ENCODE measurements at places on chromosomes 11 and 22. TPM values are rescaled to one million over a fixed set of nuclear protein-coding genes. Genes with fewer than 3 reads are reported as not detected.

P2RY2 gene
- polyA plus RNA-seq, result 0.25 TPM

DGAT2 gene
- 21.5 TPM for polyA plus RNA-seq

DEFB131B gene
- not detected for polyA plus RNA-seq

NRXN2 gene
- polyA plus RNA-seq, result 117 TPM

KDM2A gene
- 38.3 TPM for polyA plus RNA-seq

GLB1L3 gene
- 8.0 TPM for polyA plus RNA-seq

HBG2 gene
- polyA plus RNA-seq, result 1.8 TPM

GDPD4 gene
- polyA plus RNA-seq, result not detected

SAA2 gene
- polyA plus RNA-seq, result not detected

SLC25A18 gene
- 40.2 TPM for polyA plus RNA-seq

GCAT gene
- 32.1 TPM for polyA plus RNA-seq

ALDH3B1 gene
- 10.5 TPM for polyA plus RNA-seq

OR52E5 gene
- polyA plus RNA-seq, result not detected

IL18 gene
- 1.8 TPM for polyA plus RNA-seq

OR8I2 gene
- polyA plus RNA-seq, result not detected

NXPE2 gene
- not detected for polyA plus RNA-seq

MMP10 gene
- polyA plus RNA-seq, result not detected

TMPRSS13 gene
- 0.08 TPM for polyA plus RNA-seq

OR56A1 gene
- not detected for polyA plus RNA-seq

CSTPP1 gene
- 80.9 TPM for polyA plus RNA-seq

CHST1 gene
- 17.4 TPM for polyA plus RNA-seq

SCN2B gene
- polyA plus RNA-seq, result 9.0 TPM

FAM180B gene
- not detected for polyA plus RNA-seq

TTLL8 gene
- polyA plus RNA-seq, result not detected

FIBIN gene
- 6.6 TPM for polyA plus RNA-seq

SEPTIN5 gene
- 290 TPM for polyA plus RNA-seq

HTATIP2 gene
- 25.7 TPM for polyA plus RNA-seq

SERPINH1 gene
- 53.2 TPM for polyA plus RNA-seq

CST6 gene
- not detected for polyA plus RNA-seq

RAB6A gene
- 109 TPM for polyA plus RNA-seq

STT3A gene
- 132 TPM for polyA plus RNA-seq

MMP13 gene
- not detected for polyA plus RNA-seq

RAG1 gene
- not detected for polyA plus RNA-seq

AHNAK gene
- 17.2 TPM for polyA plus RNA-seq

OLFML1 gene
- 2.3 TPM for polyA plus RNA-seq

OR6T1 gene
- polyA plus RNA-seq, result not detected
